GM13976 (cell line): ENCODE measurements at places on chromosomes 6 and 20.

DNA sequence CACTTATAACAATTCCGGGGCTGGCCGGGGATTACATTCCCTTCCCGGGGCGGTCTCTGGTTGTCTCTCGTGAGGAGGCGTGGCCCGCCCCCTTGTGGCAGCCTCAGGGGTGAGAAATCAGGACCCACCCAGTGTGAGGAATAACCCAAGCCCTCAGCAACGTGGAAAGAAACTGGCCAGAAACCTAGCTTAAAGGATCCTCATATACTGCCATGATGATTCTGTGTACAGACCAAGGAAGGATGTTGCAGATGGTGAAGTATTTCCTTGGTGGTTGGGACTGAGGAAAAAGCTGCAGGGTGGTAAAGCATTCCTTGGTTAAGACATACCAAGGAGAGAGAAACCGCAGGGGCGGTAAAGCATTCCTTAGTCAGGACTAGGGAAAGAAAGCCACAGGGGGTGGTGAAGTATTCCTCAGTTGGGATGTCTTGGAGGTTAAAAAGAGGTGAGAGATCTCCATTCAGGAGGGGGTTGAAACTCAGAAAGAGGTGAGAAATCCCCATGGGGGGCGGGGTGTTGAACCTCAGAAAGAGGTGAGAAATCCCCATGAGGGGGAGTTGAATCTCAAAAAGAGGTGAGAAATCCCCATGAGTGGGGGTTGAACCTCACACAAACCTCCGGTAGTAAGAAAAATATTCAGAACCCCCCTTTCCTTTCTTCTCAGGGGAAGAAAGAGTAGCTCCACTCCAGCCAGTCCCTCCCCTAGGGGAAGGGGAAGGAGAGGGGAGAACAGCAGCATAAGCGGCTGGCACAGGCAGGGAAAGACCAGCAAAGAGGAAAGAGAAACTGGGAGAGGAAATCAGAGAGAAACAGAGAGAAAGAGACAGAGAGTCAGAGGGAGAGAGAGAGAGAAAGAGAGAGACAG, 238.1 kb downstream of the RNGTT start:
- DNase-seq, result no peak

DNA sequence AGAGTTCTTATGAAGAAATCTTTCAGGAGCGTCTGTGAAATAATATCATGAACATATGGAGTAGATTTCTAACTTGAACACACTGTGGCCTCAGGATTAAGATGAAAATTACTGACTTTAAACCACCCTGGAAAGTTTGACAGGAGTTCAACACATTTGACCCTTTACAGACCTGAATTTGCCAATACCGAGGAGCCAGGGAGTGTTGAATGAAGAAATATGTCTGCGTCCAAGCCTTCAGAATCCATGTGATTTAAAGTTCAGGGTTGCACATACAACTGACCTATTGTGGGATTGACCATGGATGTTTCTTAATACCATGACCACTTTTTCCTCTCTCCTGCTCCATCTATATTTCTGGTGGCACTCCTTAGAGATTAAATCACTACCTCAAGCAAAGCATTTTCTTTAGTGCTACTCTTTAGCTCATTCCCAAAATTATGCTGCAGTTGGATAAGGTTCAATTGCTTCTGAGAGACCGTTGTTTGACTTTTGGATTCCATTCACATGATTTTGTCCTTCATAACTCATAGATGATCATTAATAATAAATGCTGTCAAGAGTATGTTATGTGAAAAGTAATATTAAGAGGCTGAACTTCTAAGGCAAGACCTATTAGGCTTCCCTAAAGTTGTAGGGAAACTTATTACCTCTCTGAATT, 57.4 kb downstream of the PRL start:
- no peak for DNase-seq

GRCh38 chr6:157428427-157429202, 47.6 kb downstream of the ZDHHC14 start:
- no peak for DNase-seq

- no peak for DNase-seq
These were observed 24.1 kb downstream of the ATXN1 start for GRCh38 chr6:16736856-16737775.

DNA sequence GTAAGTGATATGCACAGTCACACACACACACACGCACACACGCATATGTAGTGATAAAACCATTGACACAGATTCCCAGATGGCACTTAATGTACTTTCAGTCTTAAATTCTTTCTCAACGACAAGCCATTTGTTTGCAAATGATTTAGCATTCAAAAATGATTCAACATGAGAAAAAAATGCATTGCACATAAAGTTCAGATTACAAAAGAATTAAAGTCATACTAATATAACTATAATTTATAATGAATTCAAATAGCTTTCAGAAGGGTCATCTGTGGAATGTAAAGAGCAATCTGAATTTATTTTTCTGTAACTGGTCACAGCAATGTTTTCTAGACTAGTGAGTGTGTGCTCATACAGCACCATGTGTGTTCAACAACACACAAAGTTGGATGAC, 521.6 kb upstream of the ZNF337 start:
- DNase-seq, result no peak

DNA sequence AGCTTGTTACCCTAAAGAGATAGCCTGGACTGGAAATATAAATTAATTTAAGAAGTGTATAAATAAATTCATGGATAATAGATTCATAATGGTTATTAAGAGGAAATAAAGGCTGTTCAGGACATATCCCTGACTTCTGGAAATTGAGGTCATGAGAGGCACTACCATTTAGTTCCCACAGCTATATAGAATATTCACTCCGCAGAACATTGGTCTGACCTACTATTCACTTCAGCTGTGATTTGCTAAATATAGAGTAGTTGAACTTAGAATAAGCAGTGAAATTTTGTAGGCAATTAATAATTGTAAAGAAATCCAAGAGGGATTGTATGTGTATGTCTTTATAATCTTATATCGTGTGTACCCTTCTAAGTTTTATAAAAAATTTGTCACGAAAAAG, 112.8 kb downstream of the ARID1B start:
- DNase-seq, result no peak

GRCh38 chr6:63579937-63580703, 7.8 kb downstream of the LOC128125822 start:
- no peak for DNase-seq

DNA sequence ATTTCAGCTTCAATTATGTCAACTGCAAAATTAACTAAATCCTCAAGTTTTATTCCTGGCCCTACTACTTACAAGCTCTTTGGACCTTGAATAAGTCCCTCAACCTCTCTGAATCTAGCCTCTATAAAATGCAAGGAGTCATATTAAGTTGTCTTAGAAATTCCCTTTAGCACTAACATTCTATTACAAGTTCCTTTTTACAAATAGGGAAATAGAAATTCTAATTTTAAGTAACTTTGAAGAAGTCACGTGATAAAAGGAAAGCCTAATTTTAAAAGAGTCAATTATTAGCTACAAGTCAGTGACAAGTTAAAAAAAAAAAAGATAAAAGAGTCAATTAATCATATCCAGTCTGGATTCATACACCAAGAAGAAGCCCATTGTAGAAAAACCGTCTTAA, 24.6 kb upstream of the GTF3C6 start:
- DNase-seq, result no peak

GRCh38 chr6:163346497-163346961, 68.0 kb upstream of the QKI start:
- no peak for DNase-seq

DNA sequence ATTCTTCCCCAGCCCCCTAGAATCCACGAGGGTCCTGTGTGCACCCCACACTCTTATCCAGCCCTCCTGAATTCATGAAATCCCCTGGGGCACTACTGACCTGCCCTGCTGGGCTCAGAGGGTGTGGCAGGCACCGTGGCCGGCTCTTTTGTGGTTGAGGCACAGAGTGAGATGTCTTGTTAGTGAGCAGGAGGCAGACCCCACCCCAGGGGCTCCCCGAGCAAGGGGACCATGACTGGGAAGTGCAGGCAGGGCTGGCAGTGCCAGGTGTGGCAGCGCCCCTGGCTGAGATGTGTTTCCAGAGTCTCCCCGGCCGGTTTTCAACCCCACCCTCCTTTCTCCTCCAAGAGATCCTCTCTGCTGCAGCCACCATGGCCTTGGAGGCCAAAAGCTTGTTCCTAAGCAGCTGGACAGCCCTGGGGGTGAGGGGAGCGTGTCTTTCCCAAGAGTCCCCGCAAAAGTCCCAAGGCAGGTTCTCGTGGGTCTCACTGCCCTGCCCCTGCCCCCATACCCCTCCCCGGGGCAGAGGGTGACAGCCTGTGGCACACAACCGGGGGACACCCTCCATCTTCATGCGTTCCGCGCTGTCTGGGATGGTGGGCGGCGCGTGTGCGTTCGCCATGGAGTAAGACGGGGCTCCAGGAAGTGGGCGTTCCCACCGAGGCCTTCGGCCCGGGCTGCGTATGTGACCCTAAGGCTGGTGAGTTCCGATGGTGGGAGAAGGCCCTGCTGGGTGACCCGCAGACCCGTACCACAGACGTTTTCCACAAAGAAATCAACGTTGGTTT, 208.9 kb downstream of the TAF4 start:
- DNase-seq, result no peak

GRCh38 chr6:16760516-16761470, at the start of gene ATXN1:
ATXN1 (minus strand) TSS chr6:16761460.
- DNase-seq, result peak; percentile 56

DNA sequence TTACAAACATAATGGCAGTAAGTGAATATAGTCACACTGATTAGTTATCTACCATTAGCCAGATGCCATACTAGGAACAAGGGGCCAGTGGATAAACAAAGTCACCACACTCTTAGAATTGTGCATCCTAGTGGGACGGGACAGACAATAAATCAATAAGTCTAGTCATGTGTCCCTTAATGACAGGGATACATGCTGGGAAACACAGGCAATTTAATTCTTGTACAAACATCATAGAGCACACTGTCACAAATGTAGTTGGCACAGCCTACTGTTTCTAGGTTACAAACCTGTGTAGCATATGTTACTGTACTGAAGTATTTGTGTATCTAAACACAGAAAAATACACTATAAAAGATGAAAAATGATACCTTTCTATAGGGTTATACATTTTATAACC, 123.0 kb upstream of the FAM184A start:
- no peak for DNase-seq

GRCh38 chr6:154602296-154602695, 91.8 kb upstream of the CNKSR3 start:
- DNase-seq, result no peak

DNA sequence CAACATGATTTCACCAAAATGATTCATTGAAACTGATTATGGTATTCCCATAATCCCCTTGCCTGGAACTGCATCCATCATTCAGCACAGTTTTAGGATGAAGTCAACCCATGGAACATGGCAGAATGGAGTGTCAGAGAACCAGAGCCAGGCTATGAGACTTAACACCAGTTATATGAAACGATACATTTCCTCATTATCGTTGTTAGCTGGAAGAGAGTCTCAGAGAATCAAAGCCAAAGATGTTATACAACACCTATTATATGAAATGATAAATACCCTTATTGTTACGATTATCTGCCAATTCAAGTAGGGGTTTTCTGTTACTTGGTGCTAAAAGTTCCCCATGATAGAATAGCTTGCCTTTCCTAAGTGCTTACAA, 131.2 kb downstream of the BCAS1 start:
- DNase-seq, result no peak

DNA sequence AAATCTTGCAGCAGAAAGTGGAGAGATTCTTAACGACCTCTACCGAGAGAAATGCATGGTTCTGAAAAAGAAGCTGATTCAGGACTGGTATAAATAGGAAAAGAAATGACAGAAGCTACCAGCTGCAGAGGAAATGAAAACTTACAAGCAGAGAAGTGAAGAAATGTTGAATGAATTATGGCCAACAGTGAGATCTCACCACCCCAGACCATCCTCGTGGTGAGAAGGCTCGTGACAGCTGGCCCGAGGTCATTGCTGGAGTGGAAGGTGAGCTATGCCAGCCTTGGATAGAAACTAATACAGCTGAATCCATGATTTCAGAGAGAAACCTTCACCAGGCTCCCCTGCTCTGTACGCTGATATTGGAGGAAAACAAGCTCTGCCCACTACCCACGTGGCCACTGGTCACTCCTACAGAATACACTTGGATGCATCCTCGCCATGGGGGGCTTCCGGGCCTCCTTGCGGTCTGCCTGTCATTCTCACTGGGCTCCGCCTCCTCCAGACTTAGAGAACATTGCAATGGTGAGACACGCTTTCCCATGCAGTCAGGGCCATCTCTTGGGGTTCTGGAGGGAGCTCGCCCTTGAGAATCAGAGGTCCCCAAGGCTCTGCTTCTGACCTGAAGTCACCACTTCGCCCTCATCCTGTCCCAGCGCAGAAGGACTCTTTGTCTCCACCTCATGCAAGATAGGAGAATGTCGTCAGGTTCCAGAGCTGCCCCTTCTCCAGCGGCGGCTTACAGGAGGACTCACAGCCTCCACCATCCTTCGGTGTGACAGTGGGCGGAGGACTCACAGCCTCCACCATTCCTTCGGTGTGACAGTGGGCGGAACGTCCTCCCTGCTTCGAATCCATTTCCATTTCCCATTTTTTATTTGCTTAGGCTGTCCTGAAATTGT, 10.6 kb upstream of the TUBB2B start:
- DNase-seq, result no peak

DNA sequence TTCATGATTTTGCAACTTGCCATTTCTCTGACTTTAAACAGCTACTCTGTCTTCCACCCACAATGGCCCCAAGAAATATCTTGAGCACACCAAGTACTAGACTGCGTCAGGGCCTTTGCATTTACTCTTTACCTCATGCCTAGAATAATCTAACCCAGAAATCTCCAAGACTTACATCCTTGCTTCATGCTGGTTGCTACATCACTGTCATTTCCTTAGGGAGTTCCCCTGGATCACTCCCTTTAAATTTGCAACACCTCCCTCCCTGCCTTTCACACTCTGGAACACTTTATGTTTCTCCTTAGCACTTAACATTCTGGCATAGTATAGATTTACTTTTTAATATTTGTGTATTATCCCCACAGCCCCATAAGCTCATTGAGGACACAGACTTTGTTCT, 4.9 kb upstream of the ELOVL5 start:
- DNase-seq, result no peak

DNA sequence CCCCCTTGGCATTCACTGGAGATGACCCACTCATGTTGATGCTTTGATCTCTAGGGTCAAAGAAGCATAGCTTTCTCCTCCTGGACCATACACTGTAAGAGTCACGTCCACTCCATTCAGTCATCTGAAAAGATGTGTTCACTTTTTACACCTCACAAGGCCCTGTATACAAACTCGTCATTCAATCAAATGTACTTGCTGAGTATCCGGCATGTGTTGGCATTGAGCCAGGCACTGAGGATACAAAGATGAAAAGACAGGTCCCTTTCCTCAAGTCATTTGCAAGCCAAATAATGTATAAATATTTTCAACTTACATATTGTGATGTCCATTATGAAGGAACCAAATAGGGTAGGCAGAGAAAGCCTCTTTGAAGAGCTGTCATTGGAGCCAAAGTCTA, 32.6 kb upstream of the CSNK2A1 start:
- no peak for DNase-seq

DNA sequence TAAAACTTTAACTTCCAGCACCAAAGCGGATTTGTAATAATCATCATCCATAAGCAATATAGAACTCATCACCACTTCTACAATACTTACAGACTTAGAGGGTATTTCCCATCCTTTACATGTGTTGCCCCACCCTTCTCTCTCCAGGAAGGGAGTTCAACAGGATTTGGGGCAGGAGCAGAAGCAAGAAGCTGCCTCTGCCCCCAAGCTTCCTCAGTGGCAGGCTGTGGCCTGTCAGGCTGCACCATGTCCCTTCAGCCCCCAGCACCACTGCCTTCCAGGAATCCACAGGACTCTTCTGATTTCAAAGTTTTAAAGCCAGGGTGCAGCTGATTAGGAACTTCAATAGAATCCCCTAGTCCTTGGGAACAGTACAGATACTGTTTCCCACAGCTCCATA, 36.7 kb upstream of the MCM9 start:
- no peak for DNase-seq

GRCh38 chr6:24272553-24272952, 85.3 kb downstream of the DCDC2 start:
- DNase-seq, result no peak

- DNase-seq, result no peak
These were observed 18.9 kb upstream of the ROS1 start for GRCh38 chr6:117444600-117444999.
